D341Med (cell line): ENCODE measurements at places on chromosomes 2 and 18.
A peak's percentile ranks its signal among the peaks of the same experiment; 100 is the strongest.

DNA sequence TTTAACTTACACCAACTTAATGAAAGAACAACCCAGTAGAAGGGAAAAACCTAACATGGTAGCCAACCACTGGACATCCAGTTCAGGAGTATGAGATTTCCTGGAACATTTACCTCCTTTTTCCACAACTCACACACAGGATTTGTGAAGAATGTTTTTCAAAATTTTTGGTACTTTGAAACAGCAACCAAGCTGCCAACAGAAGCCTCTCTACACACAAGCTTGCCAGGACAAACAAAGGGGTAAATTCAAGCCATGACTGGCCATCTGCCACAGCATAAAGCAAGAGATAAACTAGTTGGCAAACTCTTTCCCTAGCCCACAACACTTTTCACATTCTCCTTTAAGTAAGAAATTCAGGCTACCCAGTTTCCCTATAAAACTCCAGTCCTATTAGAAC lies 21.4 kb downstream of the MGAT4A start:
- DNase-seq, result no peak

GRCh38 chr2:44906972-44907371 lies 34.5 kb upstream of the SIX3 start:
- DNase-seq, result no peak

DNA sequence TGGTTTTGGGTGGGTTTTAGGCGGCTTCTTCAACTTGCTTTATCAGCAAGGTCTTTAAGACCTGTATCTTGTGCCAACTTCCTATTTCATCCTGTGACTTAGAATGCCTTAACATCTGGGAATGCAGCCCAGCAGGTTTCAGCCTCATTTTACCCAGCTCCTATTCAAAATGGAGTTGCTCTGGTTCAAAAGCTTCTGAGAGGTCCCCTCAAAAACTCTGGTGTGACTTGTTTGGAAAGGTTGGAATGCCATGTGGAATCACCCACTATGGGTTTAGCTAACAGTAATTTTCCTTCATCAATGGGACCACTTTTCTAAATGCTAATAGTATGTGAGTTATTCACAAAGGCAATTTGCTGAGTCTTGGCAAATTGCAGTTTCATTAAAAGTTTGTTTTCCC lies 509.4 kb upstream of the SMIM21 start:
- DNase-seq, result no peak

- DNase-seq, result no peak
Measured at GRCh38 chr2:55999790-56000189, 76.2 kb upstream of the EFEMP1 start.

- no peak for DNase-seq
Measured at GRCh38 chr2:143940720-143941119, 579.2 kb downstream of the ZEB2 start.

GRCh38 chr2:163736433-163737189 lies 803 bp upstream of the FIGN start:
- peak; percentile 65 for DNase-seq

DNA sequence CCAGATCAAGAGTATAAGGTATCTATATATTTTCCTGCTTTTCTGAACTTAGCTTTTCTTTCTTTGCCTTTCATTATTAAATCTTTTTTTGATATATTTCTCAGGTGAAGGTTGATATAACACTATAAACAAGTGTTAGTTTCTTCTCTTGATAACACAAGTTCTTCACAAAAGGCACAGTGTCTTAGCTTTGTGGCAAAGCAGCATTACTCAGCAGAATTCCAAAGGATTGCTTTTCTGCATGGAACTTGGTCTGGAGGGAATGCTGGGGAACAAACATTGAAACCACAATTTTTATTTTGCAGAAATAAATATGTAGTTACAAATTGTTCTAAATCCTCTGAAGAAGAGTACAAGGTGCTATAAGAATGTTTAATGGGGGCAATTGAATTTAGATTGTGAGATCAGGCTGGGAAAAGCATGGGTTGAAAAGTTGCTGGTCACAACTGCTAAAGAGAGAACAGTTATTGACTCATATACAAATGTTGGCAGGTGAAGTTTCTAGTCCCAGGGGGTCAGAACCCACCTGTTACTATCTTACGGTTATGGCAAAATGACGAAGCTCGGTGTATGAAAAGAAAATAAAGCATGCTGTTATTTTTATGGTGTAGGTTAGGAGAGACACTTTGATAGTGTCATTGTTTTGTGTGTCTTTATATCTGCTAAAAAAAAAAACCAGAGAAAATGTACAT lies 68.2 kb downstream of the UBR3 start:
- no peak for DNase-seq
